ENCODE measurements at places on chromosomes 12 and 14.

DNA sequence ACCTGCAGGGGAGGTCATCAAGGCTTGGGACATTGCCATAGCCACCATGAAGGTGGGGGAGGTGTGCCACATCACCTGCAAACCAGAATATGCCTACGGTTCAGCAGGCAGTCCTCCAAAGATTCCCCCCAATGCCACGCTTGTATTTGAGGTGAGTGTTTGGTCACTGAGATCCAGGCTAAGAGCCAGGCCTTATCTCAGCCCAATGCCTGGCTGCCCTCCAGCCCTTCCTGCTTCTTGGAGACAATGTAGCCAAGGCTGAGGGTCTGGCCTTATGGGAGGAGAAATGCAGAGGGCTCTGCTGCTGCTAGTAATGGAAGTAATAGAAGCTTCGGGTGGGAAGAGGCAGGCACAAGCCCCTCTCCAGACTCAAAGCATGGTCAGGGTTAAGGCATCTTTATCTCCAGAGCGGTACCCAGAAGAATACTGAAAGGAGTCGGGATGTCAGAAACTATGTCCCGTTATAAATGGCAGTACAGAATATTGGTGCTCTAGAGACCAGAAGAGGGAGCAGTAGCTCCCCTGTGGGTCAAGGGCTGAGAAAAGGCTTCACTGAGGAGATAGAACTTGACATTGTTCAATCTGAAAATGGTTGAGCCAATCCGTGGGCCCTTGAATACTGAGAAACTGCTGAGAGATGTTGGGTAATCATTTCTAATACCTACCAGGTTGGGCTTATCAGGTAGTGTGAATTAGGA is 3.1 kb downstream of the FKBP4 start:
- no peak for DNase-seq

GRCh38 chr12:68445824-68446223 is 113.7 kb upstream of the MDM1 start:
- no peak for DNase-seq

DNA sequence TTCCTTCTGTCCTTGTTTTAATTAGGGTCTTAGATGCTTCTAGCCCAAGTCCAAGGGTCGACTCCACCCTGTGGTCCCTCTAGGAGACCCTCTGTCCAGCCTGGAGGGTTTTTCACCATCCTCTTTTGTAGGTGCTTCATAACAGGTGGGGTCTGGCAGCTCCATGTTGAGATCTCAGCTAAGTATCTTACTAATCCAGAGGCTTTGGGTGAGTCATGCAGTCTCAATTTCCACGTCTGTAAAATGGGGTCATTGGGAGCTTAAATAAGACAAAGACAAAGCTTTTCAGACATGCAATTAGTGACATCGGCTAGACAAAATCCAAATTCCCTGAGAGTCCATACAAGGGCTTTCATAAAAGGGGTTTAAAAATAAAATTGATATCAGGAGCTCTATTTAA is 3.2 kb downstream of the HSPB8 start:
- DNase-seq, result no peak

DNA sequence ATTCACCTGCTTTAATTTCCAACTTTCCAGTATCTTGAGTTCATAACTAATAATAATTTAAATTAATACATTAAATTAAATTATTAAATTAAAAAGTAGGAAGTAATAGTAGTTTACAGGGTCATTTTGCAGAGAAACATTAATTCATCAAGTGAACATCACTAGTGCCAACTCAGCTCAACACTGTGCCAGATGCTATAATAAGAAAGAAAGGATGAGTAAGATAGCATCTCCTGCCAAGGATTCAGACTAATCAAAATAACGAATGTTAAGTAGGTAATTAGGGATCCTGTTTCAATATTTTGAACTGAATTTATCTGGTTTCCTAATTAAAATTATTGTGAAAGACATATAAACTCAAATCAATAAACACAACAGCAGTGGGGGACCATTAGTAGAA is 596.7 kb downstream of the SLC6A15 start:
- DNase-seq, result no peak

- no peak for DNase-seq
Measured at GRCh38 chr12:48336061-48336460, 14.7 kb downstream of the ZNF641 start.

DNA sequence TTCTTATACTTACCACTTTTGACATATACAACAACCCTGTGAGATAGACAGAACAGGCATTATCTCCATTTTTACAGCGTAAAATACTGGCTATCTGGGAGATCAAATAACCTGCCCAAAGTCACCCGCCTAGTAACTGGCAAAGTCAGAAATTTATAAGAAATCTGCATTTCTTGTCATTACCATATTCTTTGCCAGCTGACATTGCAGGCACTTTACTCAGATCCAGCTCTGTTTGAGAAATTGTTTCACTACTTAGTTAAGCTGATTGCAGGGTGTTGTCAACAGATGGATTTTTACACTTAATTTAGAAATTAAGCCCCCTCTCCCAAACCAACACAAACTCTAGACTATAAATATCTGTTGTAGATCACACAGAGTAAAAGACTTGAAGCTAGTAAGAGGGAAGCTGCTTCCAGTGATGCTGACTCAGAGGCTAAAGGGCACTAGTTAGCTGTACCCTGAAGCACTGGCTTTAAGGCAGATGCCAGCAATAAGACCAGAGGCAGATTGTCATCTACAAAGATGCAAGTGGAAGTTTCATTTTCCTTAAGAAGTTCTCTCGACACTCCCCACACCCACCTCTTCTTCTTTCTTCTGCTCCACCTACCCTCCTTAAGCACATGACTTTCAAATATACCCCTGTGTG is 153.1 kb downstream of the ANO6 start:
- DNase-seq, result no peak

DNA sequence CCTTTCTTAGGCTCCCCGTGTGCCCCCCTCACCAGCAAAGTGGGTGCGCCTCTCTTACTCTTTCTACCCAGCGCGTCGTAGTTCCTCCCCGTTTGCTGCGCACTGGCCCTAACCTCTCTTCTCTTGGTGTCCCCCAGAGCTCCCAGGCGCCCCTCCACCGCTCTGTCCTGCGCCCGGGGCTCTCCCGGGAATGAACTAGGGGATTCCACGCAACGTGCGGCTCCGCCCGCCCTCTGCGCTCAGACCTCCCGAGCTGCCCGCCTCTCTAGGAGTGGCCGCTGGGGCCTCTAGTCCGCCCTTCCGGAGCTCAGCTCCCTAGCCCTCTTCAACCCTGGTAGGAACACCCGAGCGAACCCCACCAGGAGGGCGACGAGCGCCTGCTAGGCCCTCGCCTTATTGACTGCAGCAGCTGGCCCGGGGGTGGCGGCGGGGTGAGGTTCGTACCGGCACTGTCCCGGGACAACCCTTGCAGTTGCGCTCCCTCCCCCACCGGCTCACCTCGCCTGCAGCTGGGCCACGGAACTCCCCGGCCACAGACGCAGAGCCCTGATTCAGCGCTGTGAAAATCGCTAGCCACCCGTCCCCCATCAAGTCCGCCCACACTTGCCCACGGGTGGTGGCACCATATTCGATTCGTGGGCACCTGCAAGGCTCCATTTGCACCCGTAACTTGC is 1.3 kb downstream of the TMEM233 start:
- DNase-seq, result no peak

- DNase-seq, result no peak
Measured at GRCh38 chr12:127130506-127131124, 1136.4 kb upstream of the TMEM132C start.

- DNase-seq, result no peak
Measured at GRCh38 chr12:32336261-32336660, 63.1 kb upstream of the FGD4 start.

DNA sequence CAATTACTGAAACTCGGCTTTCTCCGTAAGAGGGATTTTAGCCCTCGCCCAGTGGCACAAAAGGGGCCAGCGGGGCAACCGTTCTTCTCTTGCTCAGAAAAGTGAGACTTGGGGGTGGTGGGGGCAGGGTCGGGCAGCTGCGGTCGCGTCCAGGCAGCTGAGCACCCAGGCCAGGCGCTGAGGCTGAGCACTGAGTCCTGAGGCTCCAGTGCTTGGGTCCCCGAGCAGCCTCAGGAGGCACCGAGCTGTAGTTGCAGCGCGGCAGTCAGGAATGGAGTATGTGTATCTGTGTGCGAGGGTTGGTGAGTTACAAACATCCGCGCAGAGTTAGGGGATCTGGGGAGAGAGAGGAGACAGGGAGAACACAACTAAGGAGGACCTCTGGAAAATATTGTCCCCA is 4.1 kb upstream of the HOXC6 start:
- DNase-seq, result no peak

DNA sequence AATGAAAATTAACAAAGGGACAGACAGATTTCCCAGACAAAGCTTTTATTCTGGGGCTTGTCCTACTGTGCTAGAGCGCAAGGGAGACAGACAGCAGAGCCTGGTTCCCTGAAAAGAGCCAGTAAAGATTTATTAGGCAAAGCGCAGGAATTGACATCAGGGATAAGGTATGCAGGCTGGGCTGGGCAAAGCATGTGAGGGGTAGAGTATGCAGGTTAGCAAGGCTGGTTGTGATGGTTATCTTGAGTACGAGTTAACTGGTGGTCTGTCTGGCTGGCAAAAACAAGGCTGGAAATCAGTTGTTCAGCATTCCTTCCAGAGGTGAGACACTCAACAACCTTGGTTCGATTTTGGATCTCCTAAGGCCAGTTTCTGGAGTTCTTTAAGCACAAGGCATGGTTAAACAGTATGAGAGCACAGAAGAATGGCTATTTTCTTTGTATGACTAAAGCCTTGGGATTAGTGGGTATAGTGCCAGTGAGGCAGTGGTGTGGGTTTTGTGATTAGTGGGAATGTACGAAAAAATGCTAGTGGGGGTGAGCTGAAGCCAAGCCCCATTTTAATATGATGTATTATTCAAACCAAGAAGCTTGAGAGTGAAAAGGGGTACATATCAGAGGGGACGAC is 30.9 kb downstream of the BTBD7 start:
- DNase-seq, result no peak

GRCh38 chr14:72498646-72499045 is 395.3 kb downstream of the DPF3 start:
- DNase-seq, result no peak

GRCh38 chr14:100383727-100384158 is 60.6 kb downstream of the SLC25A47 start:
- DNase-seq, result no peak

DNA sequence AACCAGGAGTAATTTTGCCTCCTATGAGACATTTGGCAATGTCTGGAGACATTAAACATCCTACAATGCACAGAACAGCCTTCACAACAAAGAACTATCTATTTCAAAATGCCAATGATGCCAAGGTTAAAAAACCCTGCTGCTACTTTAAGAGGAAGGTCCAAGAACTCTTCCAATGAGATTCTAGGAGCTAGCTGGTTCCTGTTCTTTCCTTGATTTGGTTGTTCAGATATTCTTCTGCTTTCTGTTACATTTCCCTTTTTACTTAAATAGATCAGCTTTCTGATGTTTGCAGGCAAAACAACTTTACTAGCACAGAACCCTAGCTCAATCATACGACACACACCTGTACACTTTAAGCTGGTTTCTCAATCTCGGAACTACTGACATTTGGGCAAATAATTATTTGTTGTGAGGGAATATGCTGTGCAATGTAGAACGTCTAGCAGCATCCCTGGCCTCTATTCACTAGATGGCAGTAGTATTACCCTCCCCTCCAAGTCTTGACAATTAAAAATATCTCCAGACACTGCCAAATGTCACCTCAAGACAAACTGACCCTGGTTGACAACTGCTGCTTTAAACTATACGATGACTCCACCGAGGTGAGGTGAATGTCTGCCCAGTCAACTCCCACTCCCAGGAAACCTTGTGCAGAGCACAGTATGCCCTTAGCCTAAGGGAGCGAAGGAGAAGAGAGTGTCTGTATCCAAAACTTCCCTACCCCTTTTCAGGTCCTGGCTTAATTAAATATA is 4.4 kb downstream of the BLTP3B start:
- DNase-seq, result no peak

DNA sequence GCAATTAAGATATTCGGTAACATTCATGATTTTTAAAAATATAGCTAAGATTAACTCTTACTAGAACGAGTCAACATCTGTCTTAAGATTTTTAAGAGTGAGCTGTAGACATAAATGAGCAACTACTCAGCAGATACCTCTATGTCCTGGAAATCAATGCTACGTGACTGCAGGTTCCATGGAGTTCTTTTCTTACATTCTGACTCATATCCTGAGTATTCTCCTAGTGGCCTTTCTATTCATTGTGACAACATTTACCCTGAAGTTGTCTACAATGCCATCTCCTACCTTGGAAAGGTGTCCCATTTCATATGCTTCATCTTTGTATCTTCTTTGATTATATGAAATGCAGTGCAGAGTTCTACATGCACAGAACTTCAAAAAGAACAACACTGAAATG is 59.9 kb downstream of the PKP2 start:
- no peak for DNase-seq

DNA sequence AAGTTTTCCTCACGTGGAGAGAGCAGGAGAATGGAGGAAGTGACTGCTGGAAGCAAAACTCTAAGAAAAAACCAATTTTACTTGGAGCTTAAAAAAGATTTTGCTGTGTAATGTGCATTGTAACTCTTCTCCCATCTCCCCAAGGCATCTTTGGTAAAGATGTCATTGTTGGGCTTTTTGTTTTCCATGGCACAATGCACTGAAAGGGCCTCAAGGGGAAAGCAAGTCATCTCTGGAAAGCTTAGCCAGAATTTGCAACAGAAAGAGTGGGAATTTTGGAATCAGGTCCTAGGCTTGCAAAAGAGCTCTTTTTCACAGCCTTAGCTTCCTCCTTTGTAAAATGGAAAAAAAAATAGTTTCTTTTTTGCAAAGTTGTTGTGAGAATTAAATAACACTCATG is 7.9 kb upstream of the PPM1A start:
- DNase-seq, result no peak

GRCh38 chr12:64796205-64796845 is 28.1 kb upstream of the TBC1D30 start:
- DNase-seq, result no peak

GRCh38 chr14:53537422-53538315 is 384.5 kb upstream of the DDHD1 start:
- DNase-seq, result no peak

GRCh38 chr12:61574339-61574738 is 685.9 kb upstream of the USP15 start:
- DNase-seq, result no peak

DNA sequence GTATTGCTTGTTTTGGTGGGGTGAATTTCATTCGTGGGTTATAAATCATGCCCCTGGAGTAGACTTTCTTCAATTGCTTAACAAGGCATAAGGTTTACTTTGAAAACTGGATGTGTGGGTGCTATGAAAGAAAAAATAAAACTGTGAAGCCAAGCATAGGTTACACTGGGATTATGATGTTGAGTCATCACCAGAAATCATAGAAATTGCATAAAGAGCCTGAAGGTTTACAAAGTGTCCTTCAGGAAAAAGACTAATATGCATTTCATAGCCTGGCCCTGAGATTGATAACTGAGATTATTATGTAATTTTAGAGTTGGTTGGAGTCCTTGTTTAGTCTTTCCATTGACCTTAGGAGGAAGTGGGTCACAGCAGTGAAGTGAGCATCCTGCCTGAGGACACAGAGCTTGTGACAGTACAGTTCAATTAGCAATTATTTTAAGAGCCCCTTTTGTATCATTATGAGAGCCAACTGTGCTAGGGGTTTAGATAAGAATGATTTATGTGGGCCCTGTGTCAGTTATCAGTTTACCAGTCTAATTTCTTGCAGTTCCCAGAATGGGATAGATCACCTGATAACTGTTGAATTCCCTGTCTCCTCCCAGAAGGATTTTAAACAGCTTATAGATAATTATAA is 13.6 kb downstream of the LRRK2 start:
- no peak for DNase-seq

GRCh38 chr12:94244165-94245133 is 96.1 kb downstream of the PLXNC1 start:
- DNase-seq, result no peak
